Stimulated activated CD4-positive, alpha-beta T cell treated with anti-CD3 and anti-CD28 coated beads, TNF-alpha, amount 100 ng/mL, for 48 hours (primary cell): ENCODE measurements at places on chromosomes 4 and X.

GRCh38 chr4:143586080-143586479 lies 72.6 kb downstream of the SMARCA5 start:
- DNase-seq = no peak

DNA sequence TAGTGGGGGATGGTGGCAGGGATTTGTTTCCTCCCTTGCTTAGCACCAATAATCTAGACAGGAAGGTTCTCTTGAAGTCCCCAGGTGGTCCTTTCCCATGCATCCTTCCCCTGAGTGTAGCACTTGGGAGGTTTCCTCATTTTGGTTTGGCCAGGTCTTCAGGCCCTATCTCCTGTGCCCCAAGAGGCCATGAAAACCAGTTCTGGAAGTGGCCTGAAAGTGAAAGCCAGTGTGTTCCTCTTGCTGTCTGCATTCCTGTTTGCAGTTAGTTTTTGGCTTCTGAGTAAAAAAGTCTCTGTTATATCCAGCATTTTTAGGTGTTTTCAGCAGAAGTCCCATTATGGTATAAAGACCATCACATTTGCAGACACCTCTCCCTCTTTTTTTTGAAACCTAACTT lies 59.5 kb downstream of the MTM1 start:
- no peak for DNase-seq

GRCh38 chr4:168667921-168668320 lies 171.1 kb downstream of the PALLD start:
- DNase-seq = no peak

DNA sequence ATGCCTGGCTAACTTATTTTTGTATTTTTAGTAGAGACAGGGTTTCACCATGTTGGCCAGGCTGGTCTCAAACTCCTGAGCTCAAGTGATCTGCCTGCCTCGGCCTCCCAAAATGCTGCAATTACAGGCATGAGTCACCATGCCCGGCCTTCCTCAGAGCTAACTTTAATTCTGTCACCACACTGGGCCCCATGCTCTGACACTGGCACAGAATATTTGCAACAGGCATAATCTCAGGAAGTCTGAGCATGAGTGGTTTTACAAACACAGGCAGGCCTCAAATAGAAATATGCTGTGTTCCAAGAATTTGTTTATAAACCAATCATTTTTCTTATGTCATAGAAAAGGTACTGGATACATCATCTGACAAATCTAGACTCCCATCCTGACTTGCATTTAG lies 32.7 kb upstream of the FAM9C start:
- DNase-seq = no peak

DNA sequence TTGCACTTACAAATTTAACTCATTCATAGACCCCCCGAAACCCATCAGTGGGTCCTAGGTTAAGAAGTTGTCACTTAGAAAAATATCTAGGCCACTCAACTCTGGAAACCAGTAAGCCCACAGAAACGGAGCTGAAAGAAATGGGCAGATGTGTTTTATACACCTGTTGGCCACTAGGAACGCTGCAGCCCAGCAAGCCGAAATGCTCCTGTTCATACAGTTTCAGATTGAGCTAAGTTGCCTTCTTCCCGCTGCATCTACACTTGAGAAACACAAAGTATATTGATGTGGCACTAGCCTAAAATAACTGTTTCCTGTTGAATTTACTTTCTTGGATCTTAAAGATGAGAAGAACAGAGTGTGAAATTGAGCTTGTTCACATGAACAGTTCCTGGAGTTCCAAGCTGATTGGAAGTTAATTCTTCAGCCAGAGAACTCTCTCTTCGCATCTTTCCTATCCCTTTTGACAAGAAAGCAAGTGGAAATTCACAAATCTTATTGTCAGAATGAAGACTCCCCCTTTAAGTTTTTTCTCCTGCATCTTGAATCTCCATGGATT lies 174.1 kb downstream of the RBMX2 start:
- peak; percentile 10 for DNase-seq

DNA sequence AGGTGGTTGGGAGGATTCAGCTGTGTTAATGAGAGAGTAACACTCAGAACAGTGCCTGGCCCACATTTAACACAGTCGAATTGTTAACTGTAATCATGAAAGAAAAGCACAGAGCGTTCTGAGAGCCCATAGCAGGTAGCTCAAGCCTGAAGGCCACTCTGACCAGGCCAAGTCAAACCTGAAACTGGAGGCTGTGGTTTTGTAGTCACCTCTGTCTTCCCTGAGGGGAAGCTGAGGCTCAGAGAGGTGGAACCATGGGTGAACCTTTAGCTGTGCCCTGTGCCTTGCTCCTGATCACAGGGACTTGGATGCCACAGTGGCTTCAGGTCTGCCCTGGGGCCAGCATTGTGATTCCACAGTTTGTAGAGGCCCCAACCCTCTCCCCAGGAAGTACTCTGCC lies 16.6 kb upstream of the UBA1 start:
- no peak for DNase-seq

GRCh38 chr4:186807808-186808629 lies 84.4 kb upstream of the FAT1 start:
- no peak for DNase-seq

- no peak for DNase-seq
Measured at GRCh38 chr4:117311215-117311614, 225.8 kb upstream of the TRAM1L1 start.

DNA sequence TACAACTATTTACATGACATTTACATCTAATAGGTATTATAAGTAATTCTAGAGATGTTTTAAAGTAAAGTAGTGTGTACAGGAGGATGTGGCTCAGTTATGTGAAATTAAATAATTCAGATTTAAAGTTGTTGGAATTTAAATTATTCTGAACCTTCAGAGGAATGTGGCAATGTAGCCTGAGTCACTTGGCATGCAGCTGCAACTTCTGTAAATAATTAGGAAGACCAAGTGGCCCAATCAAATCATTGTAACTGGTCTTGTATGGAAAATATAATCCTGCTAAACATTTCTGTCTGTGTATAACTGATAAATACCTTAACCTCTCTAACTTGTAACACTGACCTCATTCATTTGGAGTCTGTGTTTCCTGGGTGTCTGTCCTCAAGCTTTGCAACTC lies 828.9 kb downstream of the GLUD2 start:
- no peak for DNase-seq

DNA sequence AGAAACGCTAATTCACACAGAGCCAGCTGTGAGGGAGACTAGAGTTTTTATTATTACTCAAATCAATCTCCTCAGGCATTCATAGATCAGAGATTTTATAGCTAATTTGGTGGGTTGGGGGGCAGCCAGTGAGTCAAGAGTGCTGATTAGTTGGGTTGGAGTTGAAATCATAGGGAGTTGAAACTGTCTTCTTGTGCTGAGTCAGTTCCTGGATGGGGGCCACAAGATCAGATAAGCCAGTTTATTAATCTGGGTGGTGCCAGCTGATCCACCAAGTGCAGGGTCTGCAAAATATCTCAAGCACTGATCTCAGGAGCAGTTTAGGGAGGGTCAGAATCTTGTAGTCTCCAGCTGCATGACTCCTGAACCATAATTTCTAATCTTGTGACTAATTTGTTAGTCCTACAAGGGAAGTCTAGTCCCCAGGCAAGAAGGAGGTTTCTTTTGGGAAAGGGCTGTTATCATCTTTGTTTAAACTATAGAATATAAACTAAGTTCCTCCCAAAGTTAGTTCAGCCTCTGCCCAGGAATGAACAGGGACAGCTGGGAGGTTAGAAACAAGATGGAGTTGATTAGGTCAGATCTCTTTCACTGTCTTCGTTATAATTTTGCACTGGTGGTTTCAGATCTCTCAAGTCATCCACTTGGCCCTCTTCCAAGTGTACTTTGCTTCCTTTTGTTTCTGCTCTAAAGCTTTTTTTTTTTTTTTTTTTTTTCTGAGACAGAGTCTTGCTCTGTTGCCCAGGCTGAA lies 5.4 kb upstream of the NAA11 start:
- no peak for DNase-seq

GRCh38 chrX:134760650-134761049 lies 102.4 kb upstream of the PLAC1 start:
- no peak for DNase-seq

DNA sequence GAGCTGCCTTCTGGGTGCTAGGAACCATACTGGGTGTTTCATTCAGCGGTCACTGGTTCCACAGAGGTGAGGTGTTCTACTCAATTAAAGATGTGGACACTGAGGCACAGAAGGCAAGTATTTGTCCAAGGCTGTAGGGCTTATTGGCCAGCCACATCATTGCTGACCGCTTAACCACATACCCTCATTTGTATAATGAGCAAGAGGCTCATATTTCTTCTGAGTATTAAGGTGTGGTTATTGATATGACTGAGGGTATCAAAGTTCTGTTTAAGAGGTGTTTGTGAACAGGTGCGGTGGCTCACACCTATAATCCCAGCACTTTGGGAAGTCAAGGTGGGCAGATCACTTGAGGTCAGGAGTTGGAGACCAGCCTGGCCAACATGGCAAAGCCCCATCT lies 14.3 kb downstream of the RNF4 start:
- DNase-seq = no peak

GRCh38 chr4:164215113-164215741 lies 538.7 kb upstream of the SMIM31 start:
- no peak for DNase-seq

GRCh38 chr4:159023741-159024140 lies 79.1 kb upstream of the RAPGEF2 start:
- DNase-seq = no peak

DNA sequence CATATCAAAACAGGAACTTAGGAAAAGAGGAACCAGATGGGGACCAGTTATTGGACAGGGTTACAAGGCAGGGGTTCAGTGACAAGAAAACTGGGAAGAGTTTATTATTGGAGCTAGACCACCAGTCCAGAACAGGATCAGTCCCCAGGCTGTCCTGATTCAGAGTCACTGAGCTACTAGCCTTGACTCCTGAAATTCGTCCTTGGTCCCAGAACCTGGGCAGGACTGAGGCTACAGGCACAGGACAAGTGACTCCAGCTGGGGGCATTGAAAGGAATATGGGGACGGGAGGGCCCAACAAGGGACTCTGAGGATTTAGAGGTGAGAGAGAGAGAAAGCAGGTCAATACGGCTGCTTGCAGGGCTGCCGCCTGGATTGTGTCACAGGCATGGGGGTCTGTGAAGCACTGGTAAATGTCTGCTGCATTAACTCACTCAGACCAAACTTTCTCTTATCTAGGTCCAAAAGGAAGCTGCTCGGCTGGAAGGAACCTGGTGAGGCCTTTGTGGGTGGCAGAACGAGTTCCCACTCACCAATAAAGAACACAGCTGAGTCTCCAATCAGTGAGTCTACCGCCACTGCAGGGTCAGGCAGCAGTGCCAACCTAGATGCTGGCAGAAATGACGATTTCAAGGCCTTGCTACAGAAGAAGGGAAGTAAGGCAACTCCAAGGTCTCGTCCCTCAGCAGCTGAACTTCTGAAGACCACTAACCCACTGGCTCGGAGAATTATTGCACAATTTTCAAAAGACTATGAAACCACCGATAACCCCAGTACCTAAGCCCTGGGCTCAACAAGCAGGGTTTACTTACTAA lies 11.3 kb upstream of the RTL5 start:
- no peak for DNase-seq

GRCh38 chr4:764405-765169 lies 59.0 kb downstream of the PCGF3 start:
- no peak for DNase-seq
